ENCODE measurements at places on chromosomes 12 and 14.

- no peak overlapping the region for H3K27ac ChIP-seq
- DNase-seq = no peak
- no peak overlapping the region for H3K4me3 ChIP-seq
- H3K27me3 ChIP-seq = no peaks in the 10 kb centered on the region
- H3K36me3 ChIP-seq = no peaks in the 10 kb centered on the region
- no peaks in the 10 kb centered on the region for H3K4me1 ChIP-seq
These were observed 36.8 kb upstream of the NINJ2 start for GRCh38 chr12:700016-700415.

DNA sequence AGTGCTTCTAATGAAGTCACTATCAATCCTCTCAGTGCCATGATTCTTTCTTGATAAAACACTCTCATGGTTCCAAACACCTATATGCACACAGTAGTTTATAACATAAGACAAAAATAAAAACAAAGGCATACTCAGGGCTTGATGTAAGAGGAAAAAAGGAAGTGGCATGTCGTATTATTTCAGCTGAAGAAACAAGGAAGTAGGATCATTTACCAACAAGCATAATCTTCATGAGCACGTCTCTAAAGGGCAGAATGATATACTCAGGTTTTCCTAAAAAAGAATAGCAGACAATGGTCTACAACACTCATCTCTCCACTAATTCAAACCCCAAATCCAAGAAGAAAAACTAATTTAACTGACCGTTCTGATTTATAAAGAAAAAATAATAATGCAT lies 33.9 kb downstream of the NUMB start:
- H3K36me3 ChIP-seq = no peaks in the 10 kb centered on the region
- H3K27me3 ChIP-seq = no peaks in the 10 kb centered on the region
- no peak overlapping the region for H3K27ac ChIP-seq
- no peak for DNase-seq
- no peaks in the 10 kb centered on the region for H3K4me1 ChIP-seq

- H3K27ac ChIP-seq = no peak overlapping the region
- peaks cover 25% of the 10 kb centered on the region for H3K36me3 ChIP-seq
- H3K4me3 ChIP-seq = no peak overlapping the region
- peaks cover 63% of the 10 kb centered on the region for H3K4me1 ChIP-seq
- no peaks in the 10 kb centered on the region for H3K27me3 ChIP-seq
These were observed 5.9 kb downstream of the ITGB7 start for GRCh38 chr12:53201177-53201541.

GRCh38 chr14:75494896-75495295 lies 27.4 kb upstream of the BATF start:
- H3K27ac ChIP-seq = no peak overlapping the region
- H3K27me3 ChIP-seq = no peaks in the 10 kb centered on the region
- H3K36me3 ChIP-seq = no peaks in the 10 kb centered on the region
- DNase-seq = no peak
- peaks cover 3% of the 10 kb centered on the region for H3K4me1 ChIP-seq

GRCh38 chr12:6047249-6048237 lies 76.9 kb downstream of the VWF start:
- no peak overlapping the region for H3K27ac ChIP-seq
- no peaks in the 10 kb centered on the region for H3K4me1 ChIP-seq
- no peak for DNase-seq
- no peaks in the 10 kb centered on the region for H3K36me3 ChIP-seq
- peaks cover 4% of the 10 kb centered on the region for H3K27me3 ChIP-seq

- peak overlapping the region; percentile 80 for H3K27ac ChIP-seq
- H3K4me1 ChIP-seq = peaks cover 29% of the 10 kb centered on the region
- H3K36me3 ChIP-seq = peaks cover 7% of the 10 kb centered on the region
- H3K27me3 ChIP-seq = no peaks in the 10 kb centered on the region
- H3K4me3 ChIP-seq = peak overlapping the region; percentile 60
These were observed 4.1 kb downstream of the CLEC2D start for GRCh38 chr12:9673404-9674225.

- no peak overlapping the region for H3K27ac ChIP-seq
- DNase-seq = no peak
- no peaks in the 10 kb centered on the region for H3K4me1 ChIP-seq
- no peaks in the 10 kb centered on the region for H3K36me3 ChIP-seq
- no peaks in the 10 kb centered on the region for H3K27me3 ChIP-seq
These were observed 23.8 kb upstream of the CISTR start for GRCh38 chr12:53775478-53776145.

Data from effector memory CD4-positive, alpha-beta T cell (primary cell).